ENCODE measurements at places on chromosomes 6 and 20.

GRCh38 chr20:371755-372542 lies 8.6 kb upstream of the TRIB3 start:
- peak; percentile 67 for DNase-seq

- DNase-seq, result no peak
Measured at GRCh38 chr20:38373231-38373867, 27.1 kb downstream of the LBP start.

DNA sequence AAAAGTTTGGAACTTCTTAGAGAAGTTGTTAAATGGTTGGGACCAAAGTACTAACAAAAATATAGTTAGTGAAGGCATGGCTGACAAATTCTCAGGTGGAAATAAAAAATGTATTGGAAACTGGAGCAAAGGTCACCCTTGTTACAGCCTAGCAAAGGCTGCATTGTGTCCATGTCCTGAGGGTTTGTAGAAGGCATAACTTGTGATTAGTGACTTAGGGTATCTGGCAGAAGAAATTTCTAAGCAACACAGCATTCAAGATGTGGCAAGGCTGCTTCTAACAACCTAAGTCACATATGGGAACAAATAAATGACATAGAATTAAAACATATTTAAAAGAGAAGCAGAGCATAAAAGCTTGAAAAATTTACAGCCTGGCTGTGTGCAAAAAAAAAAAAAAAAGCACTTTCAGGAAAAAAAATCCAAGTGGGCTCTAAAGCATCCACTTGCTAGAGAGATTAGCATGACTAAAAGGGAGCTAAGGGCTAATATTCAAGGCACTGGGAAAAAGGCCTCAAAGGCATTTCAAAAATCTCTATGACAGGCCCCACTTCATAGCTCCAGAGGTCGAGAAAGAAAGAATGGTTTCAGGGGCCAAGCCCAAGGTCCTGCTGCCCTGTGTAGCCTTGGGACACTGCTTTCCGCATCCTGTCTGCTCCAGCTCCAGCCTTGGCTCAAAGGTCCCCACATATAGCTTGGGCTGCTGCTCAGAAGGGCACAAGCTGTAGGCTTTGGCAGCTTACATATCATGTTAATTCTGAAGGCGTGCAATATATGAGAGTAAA lies 453.2 kb upstream of the PTCHD4 start:
- no peak for DNase-seq

- no peak for DNase-seq
Measured at GRCh38 chr6:157229132-157229618, 94.1 kb downstream of the TMEM242 start.

GRCh38 chr6:42690151-42690702 lies 32.2 kb downstream of the PRPH2 start:
- DNase-seq, result no peak

- no peak for DNase-seq
Measured at GRCh38 chr6:150680510-150680909, 80.8 kb downstream of the PLEKHG1 start.

- DNase-seq, result no peak
Measured at GRCh38 chr20:46031014-46031569, 2.1 kb downstream of the SLC12A5 start.

DNA sequence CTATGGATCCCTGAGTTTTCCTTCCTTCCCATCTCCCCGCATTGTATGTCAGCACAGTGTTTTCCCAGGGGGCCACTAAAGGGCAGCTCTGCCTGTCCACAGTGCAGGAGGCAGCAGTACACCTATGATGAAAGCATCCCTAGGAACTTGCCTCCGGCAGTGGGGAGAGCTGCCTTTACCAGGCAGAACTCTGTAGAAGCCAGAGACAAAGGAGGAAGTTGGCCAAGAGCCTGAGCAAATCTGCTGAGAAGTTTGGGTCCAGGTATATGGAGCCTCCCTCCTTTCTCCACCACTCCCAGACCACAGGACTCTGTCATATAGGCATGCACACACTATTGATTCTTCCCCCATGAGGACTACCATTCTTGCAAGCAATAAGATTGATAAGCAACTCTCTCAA lies 282.7 kb downstream of the TBC1D7 start:
- no peak for DNase-seq

GRCh38 chr6:144302701-144303372 lies 17.7 kb downstream of the UTRN start:
- DNase-seq, result no peak

DNA sequence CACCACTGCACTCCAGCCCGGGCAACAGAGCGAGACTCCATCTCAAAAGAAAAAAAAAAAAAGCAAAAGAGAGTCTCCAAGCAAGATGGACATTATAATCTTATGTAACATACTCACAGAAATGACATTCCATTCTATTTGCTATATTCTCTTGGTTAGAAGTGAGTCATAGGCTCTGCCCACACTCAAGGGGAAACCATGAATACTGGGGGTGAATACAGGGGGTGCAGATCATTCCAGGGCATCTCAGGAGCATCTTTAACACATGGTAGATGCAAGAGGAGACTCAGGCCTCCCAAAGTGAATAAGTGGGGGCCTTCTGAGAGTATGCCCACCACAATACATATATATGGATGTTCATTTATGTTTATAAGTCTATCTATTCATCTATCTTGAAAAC lies 18.3 kb upstream of the RANBP9 start:
- peak; percentile 43 for DNase-seq

- no peak for DNase-seq
Measured at GRCh38 chr20:50689864-50690649, 1.3 kb downstream of the RIPOR3 start.

DNA sequence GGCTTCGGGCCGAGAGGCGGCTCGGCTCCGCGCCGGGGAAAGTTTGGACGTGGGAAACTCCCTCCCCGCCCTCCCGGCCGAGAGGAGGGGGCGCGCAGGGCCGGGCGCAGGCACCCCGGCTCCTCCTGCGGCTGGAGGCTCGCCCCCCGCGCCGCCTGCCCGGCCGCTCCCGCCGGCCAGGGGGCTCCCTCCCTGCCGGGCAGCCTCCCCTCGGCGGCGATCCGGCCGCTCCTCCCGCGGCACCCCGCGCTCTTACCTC lies 370 bp downstream of the CDH22 start:
- DNase-seq, result no peak

DNA sequence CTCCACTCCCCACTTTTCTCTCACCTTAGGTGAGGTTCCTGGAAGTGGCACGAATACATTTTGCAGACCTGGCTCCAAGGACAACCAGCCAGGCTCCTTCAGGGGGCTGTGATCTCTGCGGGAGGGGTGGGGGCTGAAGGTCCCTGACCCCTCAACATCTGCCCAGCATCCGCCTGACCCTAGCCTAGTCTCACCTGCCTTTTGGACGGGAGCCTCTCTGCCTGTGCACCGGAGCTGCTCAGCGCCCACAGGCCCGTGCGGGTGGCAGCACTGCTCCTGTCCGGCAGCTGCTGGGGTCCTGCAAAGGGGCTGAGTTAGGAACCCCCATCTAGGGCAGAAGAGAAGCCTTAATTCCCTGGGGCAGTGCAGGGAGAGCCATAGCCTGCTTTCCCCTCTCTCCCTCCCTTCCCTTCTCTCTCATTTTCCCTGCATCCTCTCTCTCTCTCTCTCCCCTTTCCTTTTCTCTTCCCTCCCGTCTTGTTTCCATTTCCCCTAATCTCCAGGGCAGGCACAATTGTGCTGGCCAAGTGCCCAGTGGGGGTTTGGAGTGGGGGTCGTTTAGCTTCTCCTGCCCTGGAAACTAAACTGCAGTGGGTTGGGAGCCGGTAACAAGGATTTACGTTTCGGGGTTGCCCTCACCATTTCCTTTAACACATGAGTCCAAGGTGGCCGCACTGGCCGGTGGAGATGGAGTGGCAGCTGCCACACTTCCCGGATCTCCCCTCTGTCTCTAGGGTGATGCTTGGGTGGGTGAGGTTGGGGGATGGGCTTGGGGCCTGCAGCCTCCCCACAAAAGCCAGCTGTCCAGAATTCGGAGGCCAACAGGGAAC lies 54.1 kb downstream of the CTCFL start:
- no peak for DNase-seq

- peak; percentile 23 for DNase-seq
Measured at GRCh38 chr6:52115145-52115741, 27.8 kb upstream of the PKHD1 start.

DNA sequence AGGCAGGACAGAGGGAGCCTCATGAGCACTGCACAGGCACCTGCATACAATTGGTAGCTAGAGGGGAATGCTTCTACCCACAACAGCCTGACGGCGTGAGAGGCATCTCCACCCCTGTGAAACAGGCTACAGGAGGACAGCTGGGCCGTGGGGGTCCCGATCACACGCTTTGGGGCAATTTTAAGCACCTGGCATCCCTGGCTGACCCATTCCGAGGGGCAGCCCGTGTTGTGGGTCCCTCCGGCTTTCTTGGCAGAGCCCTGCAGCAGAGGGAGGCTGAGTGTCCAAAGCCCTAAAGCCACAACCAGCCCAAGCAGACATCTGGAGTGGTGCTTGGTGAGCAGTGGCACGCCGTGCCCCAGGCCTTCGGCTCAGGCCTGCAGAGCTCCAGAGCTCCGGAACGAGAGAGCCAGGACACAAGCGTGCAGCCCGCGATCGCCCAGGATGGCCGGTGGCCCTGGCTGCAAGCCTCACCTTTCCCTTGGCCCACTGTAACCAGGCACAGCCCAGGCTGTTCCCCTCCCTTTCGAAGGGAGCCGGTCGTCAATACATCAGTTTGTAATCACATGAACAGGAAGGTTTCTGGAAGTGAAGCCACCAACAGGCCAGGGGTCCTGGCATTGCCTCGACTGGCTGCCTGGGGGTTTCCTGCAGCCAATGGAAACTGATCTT lies 81.4 kb downstream of the DLL1 start:
- DNase-seq, result no peak

- no peak for DNase-seq
Measured at GRCh38 chr20:58650181-58650775, 805 bp upstream of the STX16 start.

- DNase-seq, result peak; percentile 43
Measured at GRCh38 chr20:25065625-25066338, 7.8 kb upstream of the ACSS1 start.

GRCh38 chr20:16446991-16447390 lies 126.3 kb downstream of the KIF16B start:
- DNase-seq, result no peak

GRCh38 chr20:3233131-3233990 lies 5.6 kb downstream of the SLC4A11 start:
- DNase-seq, result no peak

DNA sequence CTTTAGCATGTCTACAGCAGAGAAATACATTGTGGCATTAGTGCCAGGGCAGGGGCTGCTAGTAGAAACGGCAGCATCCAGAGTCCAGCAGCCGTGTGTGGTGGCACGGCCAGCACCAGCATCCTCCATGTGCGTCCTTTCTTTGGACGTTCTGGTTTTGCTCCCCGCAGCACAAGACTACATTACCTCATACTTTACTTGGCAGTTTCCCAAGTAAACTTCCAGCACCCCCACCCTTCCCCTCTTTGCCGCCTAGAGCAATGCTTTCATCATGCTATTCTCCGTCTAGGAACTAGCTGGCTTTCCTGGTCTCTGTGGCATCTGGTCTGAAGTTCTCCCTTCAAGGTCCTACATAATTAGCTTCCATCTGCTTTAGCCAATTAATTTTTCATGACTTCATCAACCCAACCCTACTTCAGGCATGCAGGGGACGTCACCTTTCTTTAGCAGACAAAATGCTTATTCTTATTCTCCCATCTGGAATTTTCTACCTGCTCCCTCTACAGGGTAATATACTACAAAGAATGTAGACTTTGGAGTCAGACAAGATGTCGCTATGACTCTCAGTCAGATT lies 67.6 kb downstream of the BLOC1S5 start:
- DNase-seq, result peak; percentile 41

GRCh38 chr6:37791156-37791919 lies 28.2 kb upstream of the ZFAND3 start:
- DNase-seq, result peak; percentile 98

GRCh38 chr6:165268987-165269386 lies 40.4 kb downstream of the C6orf118 start:
- DNase-seq, result no peak

DNA sequence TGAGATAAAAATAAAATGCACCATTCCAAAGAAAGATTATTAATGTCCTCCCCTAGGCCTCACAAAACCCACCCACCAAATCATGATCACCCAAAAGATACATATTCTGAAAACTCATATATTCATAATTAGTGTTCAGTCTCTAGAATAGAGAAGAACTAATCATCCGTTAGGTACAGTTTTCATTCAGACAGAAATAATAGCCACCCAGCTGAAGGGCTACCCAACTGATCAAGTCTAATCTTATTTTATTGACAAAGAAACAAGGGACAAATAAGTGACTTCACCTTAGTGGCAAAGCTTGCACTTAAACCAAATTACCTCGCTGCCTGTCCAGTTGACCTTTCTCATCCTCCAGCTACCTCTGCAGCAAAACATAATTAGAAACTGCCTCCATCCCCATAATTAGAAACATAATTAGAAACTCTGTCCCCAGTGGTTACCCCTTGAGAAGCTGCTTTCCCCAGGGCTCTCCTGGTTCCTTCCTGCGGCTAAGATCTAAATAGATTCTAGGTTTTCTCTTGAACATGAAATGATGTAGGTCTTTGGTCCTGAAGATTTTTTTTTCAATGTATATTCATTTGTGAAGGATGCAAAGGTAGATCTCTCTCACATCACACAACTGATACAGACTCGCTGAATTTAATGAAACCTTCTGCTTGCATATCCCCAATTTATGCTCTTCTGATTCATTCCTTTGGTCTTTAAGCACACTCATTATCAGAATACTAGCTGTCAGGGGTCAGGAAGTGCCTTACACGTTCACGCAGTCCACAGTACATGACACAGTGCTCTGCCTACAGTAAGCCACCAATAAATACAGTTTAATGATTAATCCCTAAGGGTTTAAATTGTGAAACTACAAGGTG lies 46.3 kb downstream of the HBS1L start:
- DNase-seq, result no peak

DNA sequence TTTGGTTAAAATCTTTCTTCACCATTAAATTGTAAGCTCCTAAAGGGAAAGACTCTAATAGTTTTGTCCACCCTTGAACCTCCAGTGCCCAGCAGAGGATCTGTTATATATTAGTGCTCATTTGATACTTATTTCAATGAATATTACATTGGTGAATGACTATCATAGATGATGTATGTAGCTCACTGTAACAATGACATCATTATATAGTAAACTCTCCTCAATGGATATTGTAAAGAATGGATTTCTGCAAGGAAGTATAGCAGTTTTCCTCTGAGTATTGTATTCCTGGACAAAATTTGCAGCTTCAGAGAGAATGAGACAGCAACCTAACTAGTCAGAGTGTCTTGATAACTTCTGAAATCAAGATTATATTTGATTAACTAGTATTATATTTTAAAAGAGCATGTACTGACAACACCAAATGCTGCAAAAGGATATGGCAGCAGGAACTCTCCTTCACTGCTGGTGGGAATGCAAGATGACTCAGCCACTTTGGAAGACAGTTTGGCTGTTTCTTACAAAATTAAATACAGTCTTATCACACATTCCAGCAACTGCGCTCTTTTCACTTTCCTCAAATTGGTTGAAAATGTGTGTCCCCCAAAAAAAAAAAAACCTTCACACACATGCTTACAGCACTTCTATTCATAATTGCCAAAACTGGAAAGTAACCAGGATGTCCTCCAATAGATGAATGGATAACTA lies 189.8 kb upstream of the OPRM1 start:
- DNase-seq, result no peak

DNA sequence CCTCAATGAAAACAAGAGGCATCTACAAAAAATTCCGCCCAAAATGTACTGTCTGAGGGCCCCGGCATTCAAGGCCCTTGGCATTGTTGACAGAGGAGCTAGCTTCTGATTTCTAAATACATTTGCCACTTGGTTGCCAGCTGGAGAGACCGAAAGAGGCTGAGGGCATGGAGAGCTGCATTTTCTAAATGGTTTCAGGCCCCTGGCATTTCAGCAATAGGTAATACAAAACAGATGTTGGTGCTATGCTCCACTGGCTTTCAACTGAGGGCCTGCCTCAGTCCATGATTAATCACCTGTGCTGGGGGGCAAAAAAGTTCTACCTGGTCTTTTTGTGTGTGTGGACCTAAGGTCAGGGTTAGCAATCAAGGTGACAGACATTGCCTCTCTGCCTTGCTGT lies 79.5 kb upstream of the ISM1 start:
- peak; percentile 16 for DNase-seq
